Esophagus squamous epithelium (tissue), 5 donors: ENCODE measurements at places on chromosomes 2 and 18.

- DNase-seq: no peak
Observed at GRCh38 chr2:224183086-224183485, 144.0 kb upstream of the SERPINE2 start.

DNA sequence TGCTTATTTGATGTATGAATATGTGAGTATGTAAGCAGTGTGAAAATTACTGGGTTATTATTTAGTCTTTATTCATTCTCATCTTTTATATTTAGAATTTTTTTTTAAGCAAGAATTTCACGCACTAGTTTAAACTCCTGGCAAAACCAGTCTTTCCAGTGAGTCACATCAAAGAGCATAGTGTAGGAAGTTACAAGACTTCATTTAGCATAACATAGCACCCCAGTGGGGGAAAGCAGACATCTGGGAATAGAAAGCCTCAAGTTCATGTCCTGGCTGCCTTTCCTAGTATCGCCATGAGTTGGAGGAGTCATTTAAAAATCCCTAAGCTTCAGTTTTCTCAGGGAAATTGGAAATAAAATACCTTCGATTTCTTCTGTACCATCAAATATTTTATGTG lies 408.3 kb downstream of the NUP35 start:
- DNase-seq: no peak

- no peak for DNase-seq
Observed at GRCh38 chr2:157784169-157784822, 91.8 kb downstream of the ACVR1 start.

- DNase-seq: no peak
Observed at GRCh38 chr2:27400348-27401135, 8.8 kb downstream of the PPM1G start.

GRCh38 chr2:240648650-240649275 lies 23.5 kb downstream of the GPR35 start:
- DNase-seq: no peak

GRCh38 chr18:34695310-34695709 lies 14.8 kb upstream of the DTNA start:
- DNase-seq: no peak

GRCh38 chr2:54370405-54371104 lies 85.6 kb upstream of the SPTBN1 start:
- no peak for DNase-seq

GRCh38 chr2:62744603-62745002 lies 39.1 kb downstream of the EHBP1 start:
- no peak for DNase-seq

DNA sequence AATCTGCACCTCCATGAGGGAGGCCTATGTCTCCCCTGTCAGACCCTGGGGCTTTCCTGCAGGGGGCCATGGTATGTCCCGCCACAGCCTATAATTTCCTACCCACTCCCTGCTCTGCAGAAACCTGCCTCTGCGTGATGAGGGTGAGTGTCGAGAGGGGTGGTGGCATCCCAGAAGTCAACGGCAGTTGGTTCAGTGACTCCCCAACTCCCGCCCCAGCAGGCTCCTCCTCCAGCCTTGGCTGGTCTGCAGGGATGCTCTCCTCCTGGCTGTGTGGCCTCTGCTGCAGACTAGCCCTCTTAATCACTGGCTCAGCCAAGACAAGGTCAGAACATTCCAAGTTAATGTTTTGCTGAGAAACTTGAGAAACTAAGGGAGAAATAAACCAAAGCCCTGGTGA lies 13.3 kb downstream of the CELF4 start:
- DNase-seq: no peak

DNA sequence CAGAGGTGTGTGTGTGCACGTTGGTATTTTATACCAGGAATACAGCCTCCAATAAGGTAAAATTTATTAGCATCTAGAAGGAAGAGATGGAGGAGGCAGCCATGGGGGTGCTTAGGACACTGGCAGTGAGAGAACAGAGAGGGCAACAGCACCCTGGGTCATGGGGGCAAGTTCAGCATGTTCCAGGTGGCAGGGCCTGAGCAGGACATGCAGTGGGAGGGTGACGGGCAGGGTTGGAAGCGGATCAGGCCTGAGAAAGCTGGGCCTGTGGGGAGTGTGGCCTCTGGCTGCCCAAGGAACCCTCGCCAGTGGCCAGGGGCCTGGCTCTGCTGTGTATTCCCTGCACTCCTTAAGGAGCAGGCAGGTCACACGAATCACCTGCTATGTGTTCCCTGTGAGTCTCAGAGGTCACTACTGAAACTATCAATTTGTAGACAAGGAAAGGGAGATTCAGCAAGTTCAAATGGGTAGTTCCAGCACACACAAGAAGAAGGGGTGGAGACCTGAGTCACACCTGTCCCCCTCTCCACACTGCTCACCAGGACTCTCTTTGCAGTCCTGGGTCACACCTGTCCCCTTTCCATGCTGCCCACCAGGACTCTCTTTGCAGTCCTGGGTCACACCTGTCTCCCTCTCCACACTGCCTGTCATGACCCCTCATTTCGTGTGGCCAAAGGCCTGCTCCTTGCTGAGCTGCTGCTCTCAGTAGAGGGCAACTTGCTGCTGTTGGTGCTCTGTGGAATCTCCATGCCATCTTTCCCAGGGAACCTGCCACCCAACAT lies 463.9 kb upstream of the HS6ST1 start:
- DNase-seq: no peak

- no peak for DNase-seq
Observed at GRCh38 chr2:40273734-40274182, 178.1 kb downstream of the SLC8A1 start.

DNA sequence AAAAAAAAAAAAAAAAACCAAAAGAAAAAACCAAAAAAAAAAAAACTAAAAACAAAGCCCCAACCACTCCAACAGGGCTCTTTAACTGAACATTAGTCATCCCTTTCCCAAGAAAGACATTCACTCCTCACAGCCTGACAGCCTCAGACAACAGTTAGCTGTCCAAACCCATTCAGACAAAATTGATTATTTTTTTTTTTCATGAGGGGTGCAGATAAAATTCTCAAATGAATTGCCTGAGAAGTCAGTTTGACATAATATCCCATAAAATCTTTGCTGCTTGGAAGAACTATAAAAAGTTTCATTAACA lies 206.1 kb upstream of the REV1 start:
- DNase-seq: no peak

DNA sequence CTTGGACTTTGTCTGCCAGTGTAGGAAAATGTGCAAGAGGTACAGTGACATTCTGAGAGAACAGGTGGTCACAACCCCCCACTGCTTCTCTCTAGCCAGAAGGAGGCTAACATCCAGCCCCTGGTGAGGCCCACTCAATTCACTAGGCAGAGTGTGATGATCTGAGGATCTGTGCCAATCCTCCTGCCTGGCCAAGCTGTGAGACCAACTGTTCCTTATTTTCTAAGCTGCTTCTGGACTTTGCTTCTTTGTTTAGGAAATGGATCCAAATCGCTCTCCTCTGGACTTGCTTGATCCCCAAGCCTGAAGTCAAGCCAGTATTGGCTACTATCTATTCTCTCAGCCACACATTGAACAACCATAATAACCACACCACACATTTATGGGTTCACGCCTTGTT lies 202.8 kb downstream of the PIK3C3 start:
- DNase-seq: no peak

DNA sequence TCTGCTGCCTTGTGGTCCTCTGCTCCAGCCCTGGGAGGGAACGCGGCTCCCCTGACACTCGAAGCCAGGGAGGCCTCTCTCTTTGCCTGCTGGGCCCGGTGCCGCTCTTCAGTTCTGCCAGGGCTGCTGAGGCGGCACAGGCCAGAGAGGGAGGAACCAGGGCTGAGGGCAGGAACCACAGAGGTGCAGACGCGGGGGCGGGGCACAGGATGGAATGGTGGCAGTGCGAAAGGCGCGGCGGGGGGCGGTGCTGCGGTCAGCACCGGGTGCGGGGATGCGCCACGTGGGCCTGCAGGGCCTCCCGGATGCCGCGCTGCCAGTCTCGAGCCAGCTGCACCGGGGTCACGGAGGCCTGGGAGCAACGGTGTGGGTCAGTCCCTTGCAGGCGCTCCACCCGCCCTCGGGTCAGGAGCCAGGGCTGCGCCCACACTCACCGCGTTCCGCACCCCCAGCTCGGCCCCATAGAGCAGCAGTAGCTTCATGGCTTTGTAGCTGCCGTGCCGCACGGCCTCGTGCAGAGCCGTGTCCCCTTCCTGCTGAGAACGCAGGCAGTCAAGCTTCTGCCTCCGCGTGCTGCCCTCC lies 4.4 kb downstream of the ANKRD23 start:
- peak; percentile 63 for DNase-seq

GRCh38 chr2:20185176-20186022 lies 39.5 kb downstream of the SDC1 start:
- DNase-seq: no peak

- no peak for DNase-seq
Observed at GRCh38 chr2:49770919-49771318, 616.6 kb upstream of the FSHR start.

DNA sequence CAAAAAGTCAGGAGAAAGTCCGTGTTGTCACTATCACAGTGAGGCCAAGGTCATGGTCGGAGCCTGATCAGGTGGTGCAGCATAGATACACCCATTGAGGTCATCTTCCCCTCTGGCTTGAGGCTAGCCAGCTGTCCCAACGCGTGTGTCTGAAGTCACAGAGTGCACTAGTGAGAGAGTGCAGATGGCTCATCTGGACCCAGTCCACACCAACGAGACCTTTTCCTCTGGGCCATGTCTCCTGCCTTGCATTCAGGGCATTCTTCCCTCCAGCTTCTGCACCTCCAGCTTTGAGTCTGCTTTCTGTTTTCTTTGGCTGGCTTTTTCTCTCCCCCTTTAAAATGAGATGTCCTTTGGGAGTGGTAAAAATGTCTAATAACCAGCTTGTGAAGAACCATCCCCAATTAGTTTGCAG lies 146.9 kb downstream of the TDRD15 start:
- no peak for DNase-seq

DNA sequence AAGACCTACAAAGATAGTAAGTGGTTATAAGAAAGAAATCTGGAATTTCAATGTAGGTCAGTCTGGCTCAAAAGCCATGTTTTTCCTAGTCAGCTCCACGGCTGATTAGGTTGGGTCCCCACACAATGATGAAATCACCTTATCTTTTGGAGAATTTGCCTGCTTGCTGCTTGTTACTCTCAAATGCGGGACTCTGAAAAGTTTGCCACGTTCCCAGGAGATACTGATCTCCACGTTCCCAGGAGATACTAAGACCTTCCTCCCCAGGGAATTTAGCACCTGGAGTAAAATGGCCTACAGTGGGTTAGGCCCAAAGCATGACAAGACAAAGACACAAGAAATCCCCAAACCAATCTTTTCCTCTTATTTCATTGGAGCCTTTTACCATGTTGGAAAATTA lies 449.6 kb downstream of the TNS1 start:
- DNase-seq: no peak

DNA sequence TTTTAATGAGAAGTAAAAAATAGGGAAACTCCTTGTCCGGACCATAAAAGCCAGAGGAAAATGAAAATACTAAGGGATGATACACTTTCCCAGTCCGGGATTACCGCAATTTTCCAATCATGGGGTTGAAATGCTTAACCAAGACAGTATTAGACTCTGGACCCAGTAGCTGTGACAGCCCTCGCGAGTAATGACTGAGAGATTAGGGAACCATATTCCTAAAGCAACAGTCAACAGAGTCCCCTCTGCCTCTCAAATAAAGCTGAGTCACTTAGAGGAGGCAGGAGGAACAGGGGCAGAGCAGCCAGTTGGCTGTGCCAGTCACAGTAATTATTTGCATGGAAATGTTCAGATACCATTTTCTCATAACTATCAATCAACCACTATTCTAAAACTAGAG lies 34.8 kb downstream of the GPATCH11 start:
- no peak for DNase-seq

- DNase-seq: no peak
Observed at GRCh38 chr2:71896385-71897136, 251.1 kb downstream of the CYP26B1 start.

GRCh38 chr2:131105156-131105949 lies at the start of gene PLEKHB2:
Gene PLEKHB2 (plus strand): TSS chr2:131105336. CDS start chr2:131120942, 15,606 bp downstream.
- peak; percentile 35 for DNase-seq

DNA sequence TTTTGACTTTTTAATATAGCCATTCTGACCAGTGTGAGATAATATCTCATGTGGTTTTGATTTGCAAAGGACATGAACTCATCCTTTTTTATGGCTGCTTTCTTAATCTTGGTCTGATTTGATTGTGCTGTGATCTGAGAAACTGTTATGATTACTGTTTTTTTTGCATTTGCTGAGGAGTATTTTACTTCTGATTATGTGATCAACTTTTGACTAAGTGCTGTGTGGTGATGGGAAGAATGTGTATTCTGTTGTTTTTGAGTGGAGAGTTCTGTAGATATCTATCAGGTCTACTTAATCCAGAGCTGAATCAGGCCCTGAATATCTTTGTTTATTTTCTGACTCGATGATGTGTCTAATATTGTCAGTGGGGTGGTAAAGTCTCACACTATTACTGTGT lies 16.8 kb downstream of the SP140L start:
- DNase-seq: no peak

DNA sequence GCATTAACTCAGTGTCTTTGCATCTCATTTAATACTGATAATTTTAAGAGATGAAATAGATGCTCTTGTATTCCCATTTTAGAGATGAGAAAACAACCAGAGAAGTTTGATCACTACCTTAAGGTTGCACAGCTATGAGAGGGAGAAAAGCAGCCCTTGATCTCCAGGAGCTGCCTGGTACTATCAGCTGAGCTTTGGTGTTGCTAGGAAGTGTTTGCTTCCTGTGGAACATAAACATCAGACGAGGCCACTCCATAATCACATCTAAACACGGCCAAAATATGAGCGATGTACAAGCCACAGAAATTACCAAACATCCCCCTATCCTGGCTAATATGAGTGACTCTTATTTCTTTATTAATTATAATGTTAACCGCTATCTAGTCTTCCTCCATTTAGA lies 620 bp upstream of the WDFY1 start:
- no peak for DNase-seq

GRCh38 chr2:64017811-64018700 lies 1.2 kb downstream of the VPS54 start:
- DNase-seq: no peak

- DNase-seq: no peak
Observed at GRCh38 chr2:20604951-20605381, 45.9 kb downstream of the HS1BP3 start.

DNA sequence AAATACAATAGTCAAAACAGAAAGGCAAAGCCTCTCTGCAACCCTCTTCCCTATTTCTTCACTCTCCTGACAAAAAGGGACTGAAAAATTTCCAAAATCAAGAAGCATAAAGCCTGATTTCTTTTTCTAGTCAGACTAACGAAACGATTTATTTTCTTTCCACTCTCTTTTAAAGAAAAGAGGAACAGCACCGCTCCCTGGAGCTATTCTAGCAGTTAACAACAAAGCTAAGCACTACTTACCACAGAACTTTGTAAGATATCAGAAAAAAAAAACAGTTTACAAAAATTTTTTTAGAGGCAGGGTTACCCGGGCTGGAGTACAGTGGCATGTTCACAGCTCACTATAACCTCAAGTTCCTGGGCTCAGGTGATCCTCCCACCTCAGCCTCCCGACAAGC lies 14.4 kb upstream of the FHL2 start:
- no peak for DNase-seq

GRCh38 chr2:9325428-9325827 lies 97.9 kb downstream of the ITGB1BP1 start:
- DNase-seq: no peak
